A549 treated with dexamethasone at 1 μM for 4 hours (cell line): ENCODE measurements at places on chromosomes 6 and 20. TPM values are rescaled to one million over a fixed set of nuclear protein-coding genes. Genes with fewer than 3 reads are reported as not detected.

SLC32A1 gene
- 0.04 TPM in 1 of 5 replicates, not detected in the others for total RNA-seq

NCOA3 gene
- 37.9 to 62.5 TPM (median 51.9 TPM) in 5 replicates for total RNA-seq

TMC2 gene
- 0.02 TPM in 1 of 5 replicates, not detected in the others for total RNA-seq

PRND gene
- 0.01 TPM in 1 of 5 replicates, not detected in the others for total RNA-seq

OLIG3 gene
- total RNA-seq: not detected in 5 replicates

TFAP2C gene
- 11.1 to 14.9 TPM (median 12.9 TPM) in 5 replicates for total RNA-seq

EMILIN3 gene
- total RNA-seq: 0.27 to 0.66 TPM (median 0.54 TPM) in 5 replicates

TSHZ2 gene
- not detected in 5 replicates for total RNA-seq

SCRT2 gene
- 0.04 TPM in 1 of 5 replicates, not detected in the others for total RNA-seq

NTSR1 gene
- total RNA-seq: 0.03 to 0.14 TPM (median 0.07 TPM) in 5 replicates

FILIP1 gene
- 0.22 to 0.40 TPM (median 0.35 TPM) in 5 replicates for total RNA-seq

CAGE1 gene
- total RNA-seq: 0.04 to 0.05 TPM in 2 of 5 replicates, not detected in the others

BFSP1 gene
- total RNA-seq: 4.1 to 4.9 TPM (median 4.5 TPM) in 5 replicates

HLA-G gene
- total RNA-seq: not detected in 5 replicates

SALL4 gene
- total RNA-seq: 0.68 to 1.6 TPM (median 1.3 TPM) in 5 replicates

NKAIN2 gene
- not detected in 5 replicates for total RNA-seq
